ENCODE measurements at places on chromosomes 7 and 10.

DNA sequence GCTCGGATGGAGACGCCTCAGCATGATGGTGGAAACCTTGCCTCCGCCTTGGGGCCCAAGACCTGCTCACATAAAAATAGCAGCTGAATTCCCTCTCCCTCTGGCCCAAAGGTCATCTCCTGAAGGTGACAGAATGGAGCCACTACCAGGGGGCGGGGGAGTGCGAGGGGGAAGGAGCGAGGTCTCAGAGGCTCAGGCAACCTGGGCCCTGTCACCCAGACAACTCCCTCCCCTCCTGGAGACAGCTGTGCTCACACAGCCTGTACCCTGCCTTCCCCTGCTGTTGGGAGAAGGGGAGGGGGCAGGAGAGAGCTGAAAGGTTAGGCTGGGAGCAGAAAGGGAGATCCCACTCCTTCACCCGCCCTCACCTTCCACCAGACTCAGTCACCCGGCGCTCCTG, 173.0 kb upstream of the RHEB start:
- DNase-seq, result no peak

- no peak for DNase-seq
Measured at GRCh38 chr7:90833443-90833842, 237.3 kb downstream of the CDK14 start.

DNA sequence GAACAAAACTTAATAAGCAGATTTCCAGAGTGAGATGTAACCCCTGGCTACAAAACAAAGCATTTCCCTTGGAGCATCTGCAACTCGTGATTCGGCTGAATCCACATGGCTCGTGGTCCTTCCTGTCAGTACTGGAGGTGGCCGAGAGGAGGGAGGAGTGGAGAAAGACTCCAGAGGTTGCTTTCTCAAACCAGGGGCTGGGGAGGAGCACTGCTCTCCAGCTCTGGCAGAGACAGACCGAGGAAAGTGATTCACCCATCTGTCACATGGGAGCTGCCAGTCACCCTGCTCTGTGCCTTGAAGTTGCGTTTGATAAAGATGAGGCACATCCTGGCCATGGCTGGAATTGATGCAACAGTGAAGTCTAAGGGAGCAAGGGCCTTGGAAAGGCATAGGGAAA, 72.7 kb downstream of the COL13A1 start:
- no peak for DNase-seq

- no peak for DNase-seq
Measured at GRCh38 chr10:111116762-111117445, 40.1 kb downstream of the ADRA2A start.

DNA sequence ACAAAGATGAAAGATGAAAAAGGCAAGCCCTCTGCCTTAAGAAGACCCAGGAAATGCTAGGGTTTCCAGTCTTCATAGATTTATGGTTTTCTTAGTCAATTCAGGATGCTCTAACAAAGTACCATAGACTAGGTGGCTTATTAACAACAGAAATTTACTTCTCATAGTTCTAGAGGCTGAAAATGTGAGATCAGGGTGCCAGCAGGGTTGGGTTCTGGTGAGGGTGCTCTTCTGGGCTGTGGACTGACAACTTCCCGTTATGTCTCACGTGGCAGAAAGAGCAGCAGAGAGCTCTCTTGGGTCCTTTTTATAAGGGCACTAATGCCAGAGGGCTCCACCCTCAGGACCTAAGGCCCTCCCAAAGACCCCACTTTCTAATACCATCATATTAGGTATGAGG, 23.7 kb downstream of the ELMO1 start:
- DNase-seq, result no peak

GRCh38 chr10:132665946-132666704, 119.8 kb downstream of the NKX6-2 start:
- DNase-seq, result no peak

DNA sequence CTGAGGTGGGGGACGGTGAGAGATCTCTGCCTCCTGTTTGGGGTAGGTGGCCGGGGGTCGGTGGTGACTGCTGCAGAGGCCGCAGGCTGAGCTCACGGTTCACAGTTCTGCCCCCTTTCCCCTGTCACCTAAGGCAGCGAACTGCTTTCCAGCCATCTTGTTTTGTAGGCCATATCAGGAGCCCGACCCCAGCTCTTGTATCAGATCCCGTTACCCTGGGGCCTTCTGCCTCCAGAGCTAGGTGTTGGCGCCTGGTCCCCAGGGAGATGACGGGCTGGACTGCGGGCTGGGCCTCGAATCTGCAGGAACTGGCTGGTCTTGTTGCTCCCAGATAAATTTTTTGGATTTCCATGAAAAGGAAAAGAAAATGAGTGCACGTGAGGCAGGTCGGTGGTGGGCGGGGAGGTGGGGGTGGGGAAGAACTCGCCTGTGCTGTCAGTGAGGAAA, 183.0 kb downstream of the DNAJB6 start:
- no peak for DNase-seq

DNA sequence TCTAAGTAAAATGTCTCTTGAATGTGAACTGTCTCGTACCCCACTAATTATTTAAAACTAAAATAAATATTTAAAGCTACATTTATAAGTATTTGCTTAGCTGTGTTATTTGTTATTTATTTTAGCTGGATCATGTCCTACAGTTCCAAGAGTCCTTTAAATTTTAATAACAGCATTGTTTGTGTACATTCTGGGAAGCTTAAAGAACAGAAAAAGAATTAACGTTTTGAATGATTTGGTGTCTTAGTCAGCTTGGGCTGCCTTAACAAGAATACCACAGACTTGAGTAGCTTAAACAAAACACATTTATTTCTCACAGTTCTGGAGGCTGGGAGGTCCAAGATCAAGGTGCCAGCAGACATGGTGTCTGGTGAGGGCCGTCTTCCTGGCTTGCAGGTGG, 107.4 kb downstream of the ITIH5 start:
- no peak for DNase-seq
